ENCODE measurements at places on chromosomes 16 and 17.

DNA sequence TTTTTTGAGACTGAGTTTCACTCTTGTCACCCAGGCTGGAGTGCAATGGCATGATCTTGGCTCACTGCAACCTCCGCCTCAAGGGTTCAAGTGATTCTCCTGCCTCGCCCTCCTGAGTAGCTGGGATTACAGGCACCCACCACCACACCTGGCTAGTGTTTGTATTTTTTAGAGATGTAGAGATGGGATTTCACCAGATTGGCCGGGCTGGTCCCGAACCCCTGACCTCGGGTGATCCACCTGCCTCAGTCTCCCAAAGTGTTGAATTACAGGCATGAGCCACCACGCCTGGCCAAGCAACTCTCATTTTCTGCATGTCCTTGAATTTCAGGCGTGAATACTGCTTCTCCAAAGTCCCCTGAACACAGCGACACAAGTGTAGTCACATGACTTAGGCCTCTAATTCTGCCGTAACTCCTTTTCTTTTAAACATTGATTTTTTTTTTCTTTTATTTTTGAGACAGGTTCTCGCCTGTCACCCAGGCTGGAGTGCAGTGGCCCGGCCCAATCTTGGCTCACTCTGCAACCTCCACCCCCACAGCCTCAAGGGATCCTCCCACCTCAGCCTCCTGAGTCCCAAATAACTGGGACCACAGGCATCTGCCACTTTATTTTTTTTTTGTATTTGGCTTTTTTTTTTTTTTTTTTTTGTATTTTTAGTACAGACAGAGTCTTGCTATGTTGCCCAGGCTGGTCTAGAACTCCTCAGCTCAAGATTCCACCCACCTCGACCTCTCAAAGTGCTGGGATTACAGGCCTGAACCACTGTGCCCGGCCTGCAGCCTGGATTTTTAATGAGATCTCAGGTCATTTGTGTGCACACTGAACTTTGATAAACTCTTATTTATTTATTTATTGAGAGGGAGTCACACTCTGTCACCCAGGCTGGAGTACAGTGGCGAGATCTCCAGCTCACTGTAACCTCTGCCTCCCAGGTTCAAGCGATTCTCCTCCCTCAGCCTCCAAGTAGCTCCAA is 124.6 kb downstream of the KCNJ18 start:
- no peak for DNase-seq

- DNase-seq: no peak
Measured at GRCh38 chr17:59342681-59343131, 11.3 kb downstream of the YPEL2 start.

DNA sequence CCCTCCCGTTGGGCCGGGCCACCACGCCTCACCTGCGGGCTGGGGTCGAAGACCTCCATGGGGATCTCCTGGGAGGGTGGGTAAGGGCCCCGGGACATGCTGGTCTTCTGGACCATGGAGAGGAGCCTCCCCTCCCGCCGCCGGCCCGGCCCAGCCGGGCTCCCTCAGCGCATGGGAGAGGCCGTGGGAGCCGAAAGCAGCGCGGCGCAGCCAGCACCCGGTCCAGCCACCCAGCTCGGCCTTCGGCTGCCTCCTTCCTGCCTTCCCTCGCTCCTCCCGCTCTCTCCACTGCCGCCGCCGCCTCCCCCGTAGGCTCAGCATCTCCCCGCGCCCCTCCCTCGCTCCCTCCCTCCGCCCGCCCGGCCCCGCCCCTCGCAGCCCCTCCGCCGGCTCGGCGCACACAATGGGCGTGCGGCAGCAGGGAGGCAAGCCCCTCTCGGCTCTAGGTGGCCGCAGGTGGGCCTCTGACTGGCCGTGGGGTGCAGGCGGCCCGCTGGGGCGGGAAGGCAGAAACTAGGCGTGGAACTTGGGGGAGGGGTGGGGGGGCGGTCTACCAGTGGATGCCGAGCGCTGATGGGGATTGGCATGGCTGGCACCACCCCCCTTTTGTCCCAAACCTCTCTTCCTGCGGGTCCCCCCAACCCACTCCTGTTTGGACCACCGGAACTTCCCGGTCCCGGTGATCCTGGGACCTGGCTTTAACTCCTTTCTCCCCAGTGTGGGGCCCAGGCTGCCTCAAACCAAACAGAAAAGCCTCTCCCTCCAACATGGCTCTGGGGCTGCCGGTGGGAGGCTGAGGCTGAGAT is at the start of gene CACNB1:
CACNB1 (minus strand) TSS at position 290 of the 806 bp plus-strand sequence; CDS start at position 116, 174 bp downstream.
- peak; percentile 34 for DNase-seq

DNA sequence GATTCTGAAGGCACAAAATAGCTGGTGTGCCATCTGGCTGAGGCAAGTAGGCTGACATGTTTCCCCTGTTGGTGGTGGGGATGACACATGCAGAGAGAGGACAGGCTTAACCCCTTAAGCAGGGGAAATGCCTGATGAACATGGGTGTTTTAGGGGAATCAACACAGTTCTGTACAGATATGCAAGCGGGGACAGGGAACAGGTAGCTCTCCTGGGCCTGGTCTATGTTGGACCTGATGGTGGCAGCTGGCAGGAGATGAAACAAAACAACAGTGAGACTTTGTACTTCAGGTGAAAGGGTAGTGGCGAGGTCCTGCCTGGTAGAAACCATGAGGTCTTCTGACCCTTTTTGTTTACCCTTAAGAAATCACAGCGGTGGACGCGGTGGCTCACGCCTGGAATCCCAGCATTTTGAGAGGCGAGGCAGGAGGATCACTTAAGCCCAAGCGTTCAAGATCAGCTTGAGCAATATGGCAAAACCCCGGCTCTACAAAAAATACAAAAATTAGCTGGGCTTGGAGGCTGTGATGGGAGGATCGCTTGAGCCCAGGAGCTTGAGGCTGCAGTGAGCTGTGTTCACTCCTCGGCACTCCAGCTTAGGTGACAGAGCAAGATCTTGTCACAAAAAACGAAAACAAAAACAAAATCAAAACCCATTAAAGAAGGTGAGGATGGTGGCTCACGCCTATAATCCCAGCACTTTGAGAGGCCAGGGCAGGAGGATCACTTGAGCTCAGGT is 10.5 kb downstream of the OR1F1 start:
- DNase-seq: no peak

DNA sequence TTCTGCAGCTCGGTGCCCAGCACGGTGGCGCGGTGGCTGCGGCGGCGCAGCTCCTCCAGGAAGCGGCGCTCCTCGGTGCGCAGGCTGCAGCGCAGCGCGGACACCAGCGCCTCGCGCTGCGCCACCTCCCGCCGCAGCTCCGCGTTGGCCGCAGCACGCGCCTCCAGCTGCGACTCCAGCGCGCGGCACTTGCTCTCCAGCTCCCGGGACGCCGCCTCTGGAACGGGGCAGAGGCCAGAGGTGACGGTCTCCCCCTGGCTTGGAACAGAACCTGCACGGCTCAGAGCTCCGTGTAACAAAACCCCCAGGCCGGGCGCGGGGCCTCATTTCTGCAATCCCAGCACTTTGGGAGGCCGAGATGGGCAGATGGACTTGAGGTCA is 13.2 kb upstream of the CLUH start:
- no peak for DNase-seq

DNA sequence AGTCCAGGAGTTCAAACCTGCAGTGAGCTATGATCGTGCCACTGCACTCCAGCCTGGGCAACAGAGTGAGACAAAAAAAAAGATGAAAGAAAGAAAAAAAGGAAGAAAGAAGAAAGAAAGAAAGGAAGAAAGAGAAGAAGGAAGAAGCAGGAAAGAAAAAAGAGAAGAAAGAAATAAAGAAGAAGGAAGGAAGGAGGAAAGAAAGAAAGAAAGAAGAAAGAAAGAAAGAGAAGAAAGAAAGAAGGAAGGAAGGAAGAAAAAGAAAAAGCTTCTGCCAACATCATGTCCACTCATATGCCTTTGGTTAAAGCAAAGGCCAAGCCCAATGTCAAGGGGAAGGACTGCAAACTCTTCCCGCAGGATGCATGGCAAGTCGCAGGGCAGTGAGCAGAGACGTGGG is 143.2 kb downstream of the IRX3 start:
- no peak for DNase-seq

- DNase-seq: no peak
Measured at GRCh38 chr17:80260791-80261158, at the start of gene RNF213. Gene RNF213, plus strand, starts transcription at chr17:80260852. Its CDS starts 2,830 bp downstream, at chr17:80263682.

DNA sequence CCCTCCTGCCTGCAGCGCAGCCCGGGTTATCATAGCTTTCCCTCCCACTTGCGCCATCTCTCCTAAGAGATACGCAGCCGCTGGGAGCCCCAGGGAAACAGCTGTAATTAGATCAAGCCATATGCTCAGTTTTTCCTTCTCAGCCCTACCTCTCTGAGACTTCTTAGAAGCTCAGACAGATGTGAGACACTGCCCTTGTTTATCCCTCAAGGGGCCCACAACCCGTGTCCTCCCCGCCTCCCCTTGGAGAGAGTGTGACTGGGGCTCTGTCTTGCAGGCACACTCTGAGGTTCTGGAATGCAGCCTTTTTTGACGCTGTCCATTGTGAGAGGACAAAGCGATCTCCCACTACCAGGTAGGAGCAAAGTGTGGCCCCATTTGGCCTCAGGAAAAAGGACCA is 31.2 kb downstream of the CIBAR2 start:
- no peak for DNase-seq

- DNase-seq: no peak
Measured at GRCh38 chr16:80046848-80047247, 446.3 kb upstream of the MAF start.

DNA sequence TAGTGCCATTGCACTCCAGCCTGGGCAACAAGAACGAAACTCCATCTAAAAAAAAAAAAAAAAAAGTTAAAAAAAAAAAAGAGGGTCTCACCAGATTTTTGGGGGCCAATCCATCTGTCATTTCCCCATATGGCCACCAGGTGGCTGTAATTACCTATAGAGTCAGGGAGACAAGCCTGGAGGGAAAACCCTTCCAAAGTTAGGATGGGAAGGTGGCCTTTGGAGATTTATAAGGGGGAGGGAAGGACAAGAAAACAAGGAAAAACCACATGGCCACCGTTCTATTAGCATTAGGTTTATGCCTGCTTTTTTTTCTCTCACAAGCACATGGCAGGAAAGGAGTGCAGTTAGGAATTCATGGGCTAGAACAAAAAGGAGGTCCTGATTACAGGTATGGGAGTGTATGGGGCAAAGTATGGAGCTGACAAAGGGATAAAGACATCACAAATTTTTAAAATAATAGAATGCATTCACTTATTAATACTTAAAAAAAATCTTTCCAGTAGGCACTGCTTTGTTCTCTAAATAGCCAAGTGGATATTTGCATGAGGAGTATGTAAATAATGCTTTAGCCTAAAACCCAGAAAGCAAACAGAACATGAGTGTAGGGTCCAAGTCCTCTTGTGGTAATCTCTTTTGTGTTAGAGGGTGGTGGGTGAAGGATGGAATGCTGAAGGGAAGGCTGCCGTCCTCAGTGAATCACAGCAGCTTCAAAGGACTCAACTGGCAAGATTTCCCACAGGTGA is 5.1 kb downstream of the CYB5D1 start:
- no peak for DNase-seq

DNA sequence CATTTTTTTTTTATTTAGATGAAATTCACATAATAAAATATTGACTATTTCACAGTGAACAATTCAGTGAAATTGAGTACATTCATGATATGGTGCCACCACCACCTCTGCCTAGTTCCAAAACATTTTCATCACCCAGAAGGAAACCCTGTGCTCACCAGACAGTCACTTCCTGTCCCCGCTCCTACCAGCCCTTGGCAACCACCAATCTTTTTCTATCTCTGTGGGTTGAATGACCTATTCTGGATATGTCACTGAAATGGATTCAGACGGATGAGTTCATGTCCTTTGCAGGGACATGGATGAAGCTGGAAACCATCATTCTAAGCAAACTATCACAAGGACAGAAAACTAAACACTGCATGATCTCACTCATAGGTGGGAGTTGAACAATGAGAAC is 40.5 kb downstream of the ATP2C2 start:
- no peak for DNase-seq

DNA sequence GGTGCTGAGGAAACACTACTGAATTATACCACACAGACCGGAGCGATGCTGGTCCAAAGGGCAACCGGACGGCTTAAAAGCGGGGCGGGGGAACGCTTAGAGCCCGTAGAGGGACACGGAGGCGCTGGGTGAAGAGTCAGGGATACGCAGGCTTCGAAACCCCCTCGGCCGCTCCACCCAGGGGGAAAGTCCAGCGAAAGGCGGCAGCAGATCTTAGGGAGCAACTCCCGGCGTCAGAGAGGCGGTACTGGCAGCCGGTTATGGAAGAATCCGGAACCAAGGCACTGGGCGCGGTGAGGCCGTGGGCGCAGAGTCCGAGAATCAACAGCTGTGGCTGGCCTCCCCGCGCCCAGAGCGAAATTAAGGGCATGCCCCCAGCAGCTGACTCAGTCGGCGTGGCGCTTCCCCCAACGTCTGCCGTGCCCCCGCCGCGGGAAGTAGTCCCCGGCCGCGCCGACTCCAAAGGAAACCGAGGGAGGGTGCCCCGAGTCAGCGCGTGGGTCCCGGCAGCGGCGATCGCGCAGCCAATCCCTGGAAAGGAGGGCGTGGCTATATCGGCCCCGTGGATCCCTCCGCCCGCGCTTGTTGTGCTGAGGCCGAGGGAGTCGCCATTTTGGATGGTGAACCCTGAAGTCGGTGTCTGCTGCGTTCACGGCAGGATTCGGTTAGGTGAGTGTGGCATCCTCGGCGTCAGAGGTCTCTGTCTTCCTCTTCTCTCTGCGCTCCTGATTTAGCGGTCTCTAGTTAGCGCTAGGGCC is at the start of gene IST1:
IST1 (plus strand) TSS at position 611 of the 758 bp plus-strand sequence. CDS start 20,110 bp downstream, outside the sequence.
- peak; percentile 97 for DNase-seq

GRCh38 chr17:965311-965989 is 14.1 kb downstream of the NXN start:
- no peak for DNase-seq

DNA sequence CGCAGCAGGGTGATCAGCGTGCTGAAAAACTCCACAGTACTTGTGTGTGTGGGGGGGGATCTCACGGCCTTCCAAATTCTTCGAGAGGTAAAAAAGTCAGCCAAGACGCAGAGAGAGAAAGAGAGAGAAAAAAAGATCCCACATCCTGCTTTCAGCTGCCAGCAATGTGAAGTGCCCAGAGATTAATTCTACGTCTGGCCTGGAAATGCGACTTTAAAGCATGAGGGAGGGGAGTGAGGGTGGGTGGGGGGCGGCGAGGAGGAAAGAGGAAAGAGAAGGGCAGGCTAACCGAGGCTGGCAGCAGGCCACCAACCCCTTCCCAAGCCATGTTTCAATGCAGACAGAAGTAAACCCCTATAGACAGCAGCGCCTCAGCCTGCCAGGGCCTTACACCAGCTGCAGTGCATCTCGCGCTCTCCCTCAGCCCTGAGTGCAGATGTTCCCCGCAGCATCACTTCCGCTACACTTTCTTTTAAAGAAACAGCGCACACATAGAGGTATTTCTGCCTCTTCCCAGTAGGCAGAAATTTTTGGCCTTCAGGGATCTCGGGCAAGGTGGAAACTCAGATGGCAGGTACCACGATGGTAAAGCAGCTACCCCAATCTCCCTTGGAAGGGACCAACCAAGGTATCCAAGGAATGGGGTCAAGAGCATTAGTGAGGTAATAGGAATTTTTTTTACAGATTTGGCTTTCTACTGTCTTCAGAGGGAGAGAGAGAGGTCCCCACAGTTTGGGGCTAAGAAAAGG is 87.8 kb downstream of the SMG6 start:
- peak; percentile 80 for DNase-seq

DNA sequence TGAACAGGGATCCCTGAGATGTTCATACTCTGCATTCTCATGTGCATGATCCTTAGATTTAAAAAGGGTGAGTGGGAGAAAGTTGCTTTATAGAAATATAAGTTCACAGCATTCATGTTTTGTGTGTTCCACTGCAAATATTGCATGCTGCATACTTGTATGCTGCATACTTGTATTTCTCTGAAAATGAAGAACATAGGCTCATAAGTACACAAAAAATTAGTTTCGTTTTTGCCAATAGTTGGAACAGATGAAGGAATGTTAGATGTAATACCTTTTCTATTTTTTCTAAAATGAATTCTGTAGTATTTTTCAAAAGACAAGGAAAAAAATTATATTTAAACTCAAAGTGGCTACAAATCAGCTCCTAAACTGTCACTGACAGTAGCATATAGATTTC is 79.0 kb downstream of the NFAT5 start:
- DNase-seq: no peak
